ENCODE measurements at places on chromosomes 1 and 21.

DNA sequence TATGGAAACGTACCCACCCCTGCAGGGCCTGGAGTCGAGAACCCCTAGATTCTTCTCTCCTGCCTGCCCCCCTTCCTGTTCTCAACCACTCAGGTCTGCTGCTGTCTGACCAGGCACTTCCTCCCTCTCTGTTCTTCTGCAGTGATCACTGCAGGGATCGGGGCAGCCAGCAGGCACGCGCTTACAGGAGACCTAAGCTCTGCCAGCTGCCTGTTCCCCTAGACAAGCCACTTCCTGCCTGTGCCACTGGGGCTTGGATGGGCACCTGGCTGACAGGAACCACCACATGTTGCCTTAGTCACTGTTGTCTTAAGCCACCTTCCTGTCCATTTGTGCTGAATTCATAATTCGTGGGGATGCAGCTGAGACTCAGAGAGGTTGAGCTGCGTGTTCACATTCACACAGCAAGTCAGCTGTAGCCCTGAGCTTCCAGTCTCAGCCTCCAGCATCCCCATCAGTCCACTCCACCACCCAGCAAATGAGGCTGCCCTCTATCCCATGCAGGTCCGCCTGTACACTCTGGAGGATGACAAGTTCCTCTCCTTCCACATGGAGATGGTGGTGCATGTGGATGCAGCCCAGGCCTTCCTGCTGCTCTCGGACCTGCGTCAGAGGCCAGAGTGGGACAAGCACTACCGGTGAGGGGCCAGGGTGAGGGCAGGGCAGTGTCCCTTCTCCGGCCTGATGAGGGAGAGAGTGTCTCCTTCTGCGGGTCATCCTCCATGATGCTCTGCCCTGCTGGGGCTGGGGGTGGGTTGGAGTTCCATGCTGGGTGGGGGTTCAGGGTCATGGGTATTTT lies 18.6 kb downstream of the FAM151A start:
- no peak for DNase-seq

DNA sequence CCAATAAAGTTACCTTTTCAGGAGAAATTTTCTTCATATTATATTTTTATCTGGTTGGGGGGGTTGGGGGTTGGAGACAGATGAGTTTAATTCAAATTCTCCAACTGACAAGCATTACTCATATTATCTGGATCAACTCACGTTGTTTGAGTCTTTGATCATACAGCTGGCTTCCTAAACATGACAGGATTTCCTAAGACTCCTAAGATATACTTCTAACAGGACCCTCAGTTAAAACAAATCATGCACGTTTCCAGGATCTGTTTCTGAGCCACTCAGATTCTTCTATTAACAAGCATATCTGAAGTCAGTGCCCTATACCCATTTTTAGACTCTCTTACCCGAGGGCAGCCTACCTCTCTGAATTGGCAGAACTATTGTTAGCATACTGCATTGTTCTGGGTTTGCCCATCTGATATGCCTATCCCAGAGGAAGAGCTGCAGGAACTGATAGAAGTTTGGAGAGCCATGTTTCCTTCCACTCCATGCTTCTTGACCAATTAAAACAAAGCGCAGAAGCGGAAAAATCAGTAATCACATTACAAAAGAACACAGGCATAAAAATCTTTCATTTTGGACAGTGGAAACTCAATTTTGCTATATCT lies 653.9 kb downstream of the LTN1 start:
- no peak for DNase-seq

DNA sequence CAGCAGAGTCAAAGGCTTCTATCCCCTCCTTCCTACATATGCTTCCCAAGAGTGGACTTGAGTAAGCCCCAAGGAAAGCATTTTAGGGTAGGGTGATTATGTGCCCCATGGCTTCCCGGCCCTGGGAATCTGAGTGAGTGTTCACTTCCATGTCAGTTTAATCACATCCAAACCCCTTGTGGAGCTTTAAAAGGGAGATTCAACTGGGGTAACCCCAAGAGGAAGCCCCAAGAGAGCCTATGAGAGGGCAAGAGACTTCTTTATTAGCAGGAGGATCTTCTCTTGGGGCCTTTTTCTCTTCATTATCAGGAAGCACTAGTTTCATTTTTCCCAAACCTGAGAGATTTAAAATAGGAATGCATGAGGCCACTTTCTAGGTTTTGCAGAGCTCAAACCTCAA lies 97.0 kb upstream of the IRF2BP2 start:
- no peak for DNase-seq

DNA sequence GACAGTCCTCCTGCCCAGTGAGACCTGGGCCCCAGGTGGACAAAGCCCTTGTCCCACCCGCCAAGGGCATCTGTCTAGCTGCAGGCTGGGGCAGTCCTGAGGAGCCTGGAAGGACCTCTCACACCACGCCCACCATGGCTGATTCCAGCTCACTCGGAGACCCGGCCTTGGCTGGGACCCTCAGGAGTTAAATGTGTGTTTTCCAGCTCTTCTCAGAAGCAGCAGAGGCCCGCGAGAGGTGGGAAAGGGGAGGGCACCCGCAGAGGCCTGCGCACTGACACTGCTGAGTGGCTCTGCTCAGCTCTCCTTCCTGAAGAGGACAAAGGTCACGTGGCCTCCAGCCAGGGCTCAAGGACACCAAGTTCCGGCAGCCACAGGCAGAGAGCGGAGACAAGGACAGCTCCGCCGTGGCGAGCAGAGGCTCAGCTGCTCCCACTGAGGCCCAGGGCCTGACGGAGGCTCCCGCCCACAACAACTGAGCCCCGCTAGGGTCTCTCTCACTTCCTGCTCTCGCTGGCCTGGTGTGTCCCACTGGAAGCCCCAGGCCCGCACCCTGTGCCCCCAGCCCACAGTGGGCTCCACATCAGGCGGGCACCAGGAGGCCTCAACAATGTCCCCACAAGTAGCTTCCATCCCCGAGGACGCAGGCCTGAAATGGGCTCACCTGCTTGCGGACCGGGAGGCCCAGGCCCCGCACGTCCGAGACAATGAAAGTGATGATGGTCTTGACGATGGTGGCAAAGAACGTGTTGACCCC lies 16.9 kb downstream of the SLC19A1 start:
- no peak for DNase-seq

DNA sequence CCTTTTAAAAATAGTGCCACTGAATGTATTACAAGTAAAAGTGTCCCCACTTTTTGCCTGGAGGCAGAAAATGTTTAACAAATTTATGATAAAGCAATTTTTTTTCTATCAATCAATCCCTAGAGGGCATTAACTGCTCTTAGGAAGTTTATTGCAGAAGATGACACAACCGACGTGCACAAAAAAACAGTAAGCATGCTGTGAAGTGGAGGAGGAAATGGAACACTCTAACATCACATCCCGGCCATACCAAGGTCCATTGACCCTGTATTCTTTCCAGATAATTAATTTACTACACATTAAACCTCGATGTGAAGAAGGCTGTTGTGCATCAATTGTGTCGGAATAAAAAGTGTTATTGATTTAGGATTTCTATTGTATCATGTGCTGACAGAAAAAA lies 264.9 kb upstream of the NR5A2 start:
- no peak for DNase-seq

GRCh38 chr1:85976516-85977205 lies 179.9 kb downstream of the COL24A1 start:
- DNase-seq = no peak

- no peak for DNase-seq
These were observed 9.4 kb upstream of the LMNA start for GRCh38 chr1:156104861-156105832.

- no peak for DNase-seq
These were observed 35.9 kb downstream of the LYPLAL1 start for GRCh38 chr1:219209578-219209977.

DNA sequence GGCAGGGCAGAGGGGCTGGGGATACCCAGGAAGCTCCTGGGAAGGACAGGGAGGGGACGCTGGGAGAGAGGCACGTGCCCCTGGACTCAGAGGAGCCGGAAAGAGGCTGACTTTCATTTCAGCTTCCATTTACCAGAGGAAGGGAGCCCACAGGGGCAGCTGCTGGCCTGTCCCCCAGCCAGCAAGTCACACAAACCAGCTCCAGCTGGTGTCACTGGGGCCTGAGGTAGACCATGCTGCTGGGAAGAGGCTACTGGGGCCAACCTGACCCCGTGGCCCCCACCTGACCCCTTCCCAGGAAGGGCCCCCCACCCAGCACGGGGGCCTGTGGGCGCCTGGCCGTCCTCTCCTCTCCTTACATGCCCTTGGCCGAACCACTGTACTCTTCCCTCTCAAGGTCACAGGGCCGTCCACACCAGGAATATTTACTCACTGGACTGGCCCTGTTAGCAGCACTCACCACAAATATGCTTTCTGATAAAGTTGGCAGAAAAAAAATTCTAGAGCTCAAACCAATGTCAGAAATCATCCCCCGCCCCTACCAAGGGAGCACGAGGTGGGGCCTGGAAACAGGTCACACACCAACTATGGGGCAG lies 110.5 kb downstream of the CASZ1 start:
- DNase-seq = no peak

GRCh38 chr1:248739572-248740205 lies 15.9 kb downstream of the LYPD8 start:
- no peak for DNase-seq

GRCh38 chr1:17306407-17306806 lies 1.6 kb upstream of the PADI4 start:
- DNase-seq = no peak

- DNase-seq = no peak
These were observed 2.8 kb downstream of the SIPA1L2 start for GRCh38 chr1:232627171-232627570.

DNA sequence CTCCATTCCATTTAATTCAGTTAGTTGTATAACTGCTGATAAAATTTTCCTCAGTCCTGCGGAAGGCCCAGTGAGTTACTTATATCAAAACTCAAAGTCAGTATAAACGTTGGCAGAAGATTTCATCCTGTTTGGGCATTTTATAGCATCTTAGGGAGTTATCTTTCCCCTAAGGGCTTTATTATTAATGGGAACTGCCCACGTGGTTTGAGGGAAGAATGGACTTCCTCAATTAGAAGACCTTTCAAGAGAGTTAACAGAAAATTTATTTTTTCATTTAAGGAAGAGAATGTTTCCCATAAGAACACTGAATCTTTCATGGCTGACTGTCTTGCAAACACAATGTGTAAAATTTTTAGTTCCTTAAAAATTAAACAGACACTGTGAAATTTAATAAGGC lies 400.1 kb downstream of the NEGR1 start:
- no peak for DNase-seq

- peak; percentile 56 for DNase-seq
These were observed 491.0 kb downstream of the MATN1 start for GRCh38 chr1:30232288-30232899.

DNA sequence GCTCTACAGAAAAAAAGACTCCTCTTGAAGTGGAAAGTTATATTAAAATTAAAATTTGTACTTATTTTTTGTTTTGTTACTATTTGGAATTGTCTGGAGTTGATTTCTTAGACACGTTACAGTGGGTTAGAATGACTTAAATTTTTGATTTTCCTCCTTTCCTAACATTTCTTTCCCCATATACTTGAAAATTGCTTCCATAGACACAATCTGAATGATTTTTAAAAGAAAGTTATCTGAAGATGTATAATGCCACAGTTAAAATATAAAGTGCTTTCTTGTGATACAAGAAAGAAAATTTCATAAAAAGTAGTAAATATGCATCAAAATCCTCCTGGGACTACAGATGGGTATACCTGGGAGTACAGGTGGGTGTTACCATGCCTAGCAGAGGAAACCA lies 2.3 kb downstream of the HS2ST1 start:
- no peak for DNase-seq

DNA sequence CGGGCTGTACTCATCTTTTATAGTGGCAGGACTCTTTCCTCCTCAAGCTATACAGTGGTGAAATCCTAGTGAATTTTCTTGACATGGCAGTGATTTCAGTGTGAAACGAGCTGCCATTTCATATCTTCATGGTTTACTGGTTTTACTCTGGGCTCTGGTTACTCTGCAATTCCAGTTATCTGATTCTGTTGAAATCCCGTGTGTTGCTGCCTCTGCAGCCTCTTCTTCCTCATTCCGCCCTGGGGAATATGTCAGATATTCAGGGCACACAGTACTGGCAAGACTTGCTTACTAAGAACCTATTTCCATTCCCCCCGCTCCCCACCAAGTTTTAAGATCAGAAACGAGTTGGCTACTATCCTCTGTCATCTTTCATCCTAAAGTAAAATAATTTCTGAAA lies 7.9 kb upstream of the OR2B11 start:
- DNase-seq = no peak

GRCh38 chr1:206556047-206556749 lies 48.9 kb downstream of the RASSF5 start:
- DNase-seq = no peak

DNA sequence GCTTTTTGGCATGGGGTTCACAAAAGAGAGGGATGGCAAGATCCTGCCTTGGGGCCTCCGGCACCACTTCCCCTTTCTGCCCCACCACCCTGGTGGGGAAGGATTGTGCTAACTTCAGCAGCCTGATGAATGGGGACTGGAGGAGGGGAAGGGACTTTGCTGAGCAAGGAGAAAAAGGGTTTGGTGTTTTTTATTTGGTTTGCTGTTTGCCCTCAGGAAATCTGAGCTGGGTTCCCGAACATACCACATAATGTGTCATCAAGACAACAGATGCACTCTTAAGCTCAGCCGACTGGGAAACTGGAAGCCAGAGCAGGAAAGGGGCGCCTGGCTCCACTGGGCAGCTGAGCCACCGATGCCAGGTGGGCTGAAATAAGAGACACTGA lies 19.8 kb downstream of the OLFML2B start:
- no peak for DNase-seq

- no peak for DNase-seq
These were observed 53.7 kb downstream of the PLEKHA6 start for GRCh38 chr1:204306076-204306475.

GRCh38 chr1:62337706-62338631 lies 18.7 kb upstream of the KANK4 start:
- no peak for DNase-seq

DNA sequence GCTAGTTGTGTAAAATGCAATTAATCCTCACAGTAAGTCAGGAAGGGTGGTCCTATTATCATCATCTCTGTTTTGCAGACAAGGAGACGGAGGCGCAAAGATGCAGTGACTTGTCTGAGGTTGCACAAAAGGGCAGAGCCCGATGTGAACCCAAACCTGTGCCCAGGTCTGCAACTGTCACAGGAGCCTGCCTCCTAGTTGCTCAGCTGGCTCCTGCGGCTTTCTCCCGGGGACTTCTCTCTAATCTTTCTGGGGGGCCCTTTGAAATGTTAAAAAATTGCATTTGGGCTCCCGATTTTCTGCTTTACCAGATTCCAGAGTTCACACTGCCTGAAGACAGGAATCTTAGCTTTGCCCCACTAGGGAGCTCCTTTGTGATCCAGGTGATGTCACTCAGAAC lies 9.4 kb downstream of the CNR2 start:
- no peak for DNase-seq

GRCh38 chr1:177490786-177491185 lies 320.0 kb downstream of the BRINP2 start:
- no peak for DNase-seq

- DNase-seq = no peak
These were observed 173.4 kb downstream of the ZZZ3 start for GRCh38 chr1:77509051-77509492.

- DNase-seq = no peak
These were observed 29.2 kb downstream of the SZT2 start for GRCh38 chr1:43418858-43419257.

DNA sequence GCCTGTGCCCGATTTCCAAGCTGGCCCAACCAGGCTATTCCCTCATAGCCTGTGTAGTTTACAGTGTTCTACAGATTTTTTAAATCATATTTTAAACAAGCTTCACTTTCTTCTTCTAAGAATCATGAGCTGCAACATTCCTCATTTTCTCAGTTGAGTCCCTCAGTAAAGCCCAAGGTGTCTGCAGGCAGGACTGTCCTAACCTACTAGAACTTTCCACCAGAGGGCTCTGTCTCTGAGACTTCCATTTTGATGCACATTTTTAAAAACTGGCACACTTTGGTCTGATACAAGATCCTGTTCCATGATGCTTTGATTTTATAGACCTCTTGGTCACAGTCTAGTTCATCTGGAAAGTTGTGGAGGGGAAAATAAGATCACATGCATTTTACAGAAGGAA lies 21.6 kb upstream of the SLAMF6 start:
- DNase-seq = no peak

Measured in HEK293T (cell line).